ENCODE measurements at places on chromosomes 16 and 17. TPM values are rescaled to one million over a fixed set of nuclear protein-coding genes. Genes with fewer than 3 reads are reported as not detected.

The SLC6A2 gene
- total RNA-seq = not detected

The CCL17 gene
- total RNA-seq = not detected

The HOXB3 gene
- total RNA-seq = 7.5 TPM

- no peak for DNase-seq
These were observed 196.3 kb downstream of the IRF8 start for GRCh38 chr16:86095131-86095752.

GRCh38 chr16:21598701-21599121 lies 666 bp upstream of the METTL9 start:
- peak; percentile 2 for DNase-seq

- peak; percentile 52 for DNase-seq
These were observed 78.2 kb downstream of the NXN start for GRCh38 chr17:901191-901950.

DNA sequence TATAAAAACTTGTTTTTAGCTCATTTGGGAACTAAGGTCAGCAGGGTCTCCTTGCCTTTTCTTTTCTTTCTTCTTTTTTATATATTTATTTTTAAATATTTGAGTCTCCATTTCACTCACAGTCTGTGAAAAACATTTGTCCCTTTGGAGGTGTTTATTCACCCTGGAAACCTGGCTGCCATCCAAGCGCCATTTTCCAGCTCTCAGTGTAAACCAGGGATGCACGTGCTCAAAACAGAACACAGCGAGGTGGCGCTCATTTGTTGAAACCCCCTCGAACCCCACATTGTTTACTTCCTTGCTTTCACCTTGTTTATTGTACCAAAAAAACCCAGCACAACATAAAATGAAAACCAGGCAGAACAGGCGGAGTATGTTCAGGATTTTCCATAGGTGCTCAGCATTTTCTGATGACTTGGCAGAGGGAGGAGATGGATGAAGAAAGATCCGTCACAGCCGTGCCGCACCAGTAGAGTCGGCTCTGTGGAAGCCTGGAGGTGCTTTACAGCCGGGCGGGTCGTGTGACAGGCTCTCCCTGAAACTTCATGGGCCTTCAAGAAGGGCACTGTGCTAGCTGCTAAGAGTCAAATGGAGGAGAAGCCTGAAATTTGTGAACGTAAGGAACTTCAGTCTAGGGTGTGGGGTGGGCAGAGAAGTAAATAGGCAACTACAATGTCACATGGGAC lies 284.4 kb downstream of the FOXL1 start:
- no peak for DNase-seq

- no peak for DNase-seq
These were observed 31.2 kb downstream of the RNF135 start for GRCh38 chr17:31002047-31002446.

The ASPHD1 gene
- total RNA-seq = 1.3 TPM

DNA sequence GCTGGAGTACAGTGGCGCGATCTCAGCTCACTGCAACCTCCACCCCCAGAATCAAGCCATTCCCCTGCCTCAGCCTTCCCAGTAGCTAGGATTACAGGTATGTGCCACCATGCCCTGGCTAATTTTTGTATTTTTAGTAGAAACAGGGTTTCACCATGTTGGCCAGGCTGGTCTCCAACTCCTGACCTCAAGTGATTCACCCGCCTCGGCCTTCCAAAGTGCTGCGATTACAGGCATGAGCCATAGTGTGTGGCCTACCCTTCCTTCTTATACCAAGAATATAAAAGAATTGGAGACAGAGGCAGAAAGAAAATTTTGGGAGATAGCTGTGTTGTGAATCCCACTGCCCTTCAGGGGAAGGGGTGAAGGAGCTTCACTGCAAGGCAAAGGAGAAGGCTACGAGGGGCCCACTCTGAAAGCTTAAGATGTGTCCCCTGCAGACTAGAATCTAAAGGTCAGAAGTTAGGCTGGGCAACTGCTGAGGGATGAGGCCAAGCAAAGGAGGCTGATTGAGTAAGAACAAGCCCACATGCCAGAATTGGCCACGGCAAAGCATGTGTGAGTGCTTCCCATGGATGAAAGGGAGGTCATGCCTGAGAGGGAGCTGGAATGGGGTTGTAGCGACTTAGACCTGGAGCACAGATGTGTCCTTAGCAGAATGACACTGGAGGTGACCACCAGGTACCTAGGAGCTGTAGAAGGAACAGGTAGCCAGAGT lies 8.4 kb upstream of the CRYBA1 start:
- DNase-seq = no peak

The PIGQ gene
- 21.0 TPM for total RNA-seq

GRCh38 chr16:11547118-11547916 lies 39.4 kb downstream of the LITAF start:
- DNase-seq = no peak

The ABCC12 gene
- not detected for total RNA-seq

All from pulmonary artery endothelial cell (primary cell).